ENCODE measurements at places on chromosomes 1 and 21.
A peak's percentile ranks its signal among the peaks of the same experiment; 100 is the strongest.

DNA sequence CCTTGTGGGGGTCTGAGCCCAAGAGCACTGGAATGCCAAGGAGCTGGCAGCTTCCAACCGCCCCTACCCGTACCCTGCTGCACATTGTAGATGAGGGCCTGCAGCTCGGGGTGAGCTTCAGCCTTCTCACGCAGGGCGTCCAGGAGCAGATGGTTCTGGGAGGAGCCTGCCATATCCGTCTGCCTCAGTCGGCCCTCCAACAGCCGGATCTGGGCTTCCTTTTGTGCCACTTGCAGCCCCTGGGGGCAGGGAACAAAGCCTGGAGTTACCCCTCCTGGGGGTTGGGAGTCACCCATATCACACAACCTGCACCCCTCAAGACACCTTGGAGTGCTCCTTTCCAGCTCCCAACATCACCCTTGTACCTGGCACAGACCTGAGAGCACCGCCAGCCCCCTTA is 34.8 kb downstream of the KIF21B start:
- no peak overlapping the region for H3K4me3 ChIP-seq
- no peaks in the 10 kb centered on the region for H3K4me1 ChIP-seq
- DNase-seq = no peak
- H3K36me3 ChIP-seq = no peaks in the 10 kb centered on the region
- H3K27me3 ChIP-seq = no peaks in the 10 kb centered on the region

DNA sequence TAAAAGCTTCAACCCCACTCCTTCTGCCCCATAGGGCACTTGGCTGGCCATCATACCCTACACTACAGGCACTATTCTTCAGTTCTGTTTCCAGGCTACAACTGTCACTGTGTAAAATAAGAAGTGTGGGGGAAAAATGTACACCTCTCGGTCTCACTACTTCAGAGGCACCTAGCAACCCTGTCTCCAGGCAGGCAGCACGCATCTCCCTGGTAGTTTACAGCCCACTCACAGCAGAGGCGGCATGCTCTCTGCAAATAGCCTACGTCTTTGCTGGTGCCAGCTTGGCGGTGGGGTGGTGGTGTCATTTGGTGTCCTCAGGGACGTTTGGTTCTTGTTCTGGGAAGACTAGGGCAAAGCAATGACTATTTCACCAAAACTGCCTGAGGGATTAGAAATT is 48.2 kb upstream of the BTG3 start:
- no peaks in the 10 kb centered on the region for H3K27me3 ChIP-seq
- H3K4me3 ChIP-seq = no peak overlapping the region
- H3K27ac ChIP-seq = no peak overlapping the region
- H3K36me3 ChIP-seq = no peaks in the 10 kb centered on the region
- no peaks in the 10 kb centered on the region for H3K4me1 ChIP-seq

DNA sequence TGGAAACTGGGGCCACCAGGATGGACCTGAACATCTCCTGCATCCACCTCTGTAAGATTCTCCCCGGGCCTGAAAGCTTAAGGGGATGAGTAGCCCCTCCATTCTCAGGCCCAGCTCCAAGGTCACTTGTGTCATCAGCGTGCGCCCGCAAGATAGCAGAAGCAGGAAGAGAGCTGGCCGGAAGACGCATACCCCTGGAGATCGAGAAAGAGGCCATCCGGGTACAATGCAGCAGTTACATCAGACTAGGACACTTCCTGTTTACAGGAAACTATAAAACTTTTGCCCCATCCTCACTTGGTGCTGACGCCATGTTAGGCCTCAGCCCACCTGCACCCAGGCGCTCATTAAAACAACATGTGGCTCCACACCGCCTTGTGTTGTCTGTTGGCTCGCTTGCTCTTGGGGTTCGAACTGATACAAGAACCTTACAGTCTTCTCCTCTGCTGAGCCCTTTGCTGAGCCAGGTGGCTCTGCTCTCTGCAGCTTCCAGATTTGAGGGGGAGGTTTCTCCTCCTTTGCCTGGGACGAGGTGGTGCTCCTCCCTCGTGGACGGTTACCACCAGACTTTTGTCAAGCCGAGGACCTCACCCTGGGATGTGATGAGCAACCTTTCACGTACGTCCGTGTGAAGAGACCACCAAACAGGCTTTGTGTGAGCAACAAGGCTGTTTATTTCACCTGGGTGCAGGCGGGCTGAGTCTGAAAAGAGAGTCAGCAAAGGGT is 277.5 kb upstream of the C1orf174 start:
- H3K4me1 ChIP-seq = no peaks in the 10 kb centered on the region
- DNase-seq = no peak
- no peaks in the 10 kb centered on the region for H3K36me3 ChIP-seq

- no peak overlapping the region for H3K27ac ChIP-seq
- H3K27me3 ChIP-seq = no peaks in the 10 kb centered on the region
- no peaks in the 10 kb centered on the region for H3K4me1 ChIP-seq
Observed at GRCh38 chr1:217196616-217197015, 434.3 kb downstream of the GPATCH2 start.

DNA sequence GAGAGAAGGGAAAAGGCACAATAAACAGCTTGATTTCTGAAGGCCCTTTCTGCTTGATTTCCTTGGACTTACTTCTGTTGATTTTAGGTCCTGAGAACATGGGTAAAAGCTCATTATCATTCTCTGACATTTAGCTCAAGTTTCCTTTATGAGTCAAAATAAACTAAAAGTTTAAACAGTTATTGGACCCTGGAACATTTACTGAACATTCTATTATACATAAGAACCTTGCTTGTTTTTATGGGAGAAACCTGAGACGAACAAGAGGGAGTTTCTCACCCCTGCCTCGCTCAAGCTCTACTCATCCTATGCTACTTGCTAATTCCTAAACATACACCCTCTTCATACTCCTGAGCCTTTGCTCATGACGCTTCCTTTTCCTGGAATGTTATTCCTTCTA is 538.3 kb upstream of the PKN2 start:
- H3K27me3 ChIP-seq = no peaks in the 10 kb centered on the region
- no peak overlapping the region for H3K4me3 ChIP-seq
- no peaks in the 10 kb centered on the region for H3K4me1 ChIP-seq
- H3K27ac ChIP-seq = no peak overlapping the region
- H3K36me3 ChIP-seq = no peaks in the 10 kb centered on the region

DNA sequence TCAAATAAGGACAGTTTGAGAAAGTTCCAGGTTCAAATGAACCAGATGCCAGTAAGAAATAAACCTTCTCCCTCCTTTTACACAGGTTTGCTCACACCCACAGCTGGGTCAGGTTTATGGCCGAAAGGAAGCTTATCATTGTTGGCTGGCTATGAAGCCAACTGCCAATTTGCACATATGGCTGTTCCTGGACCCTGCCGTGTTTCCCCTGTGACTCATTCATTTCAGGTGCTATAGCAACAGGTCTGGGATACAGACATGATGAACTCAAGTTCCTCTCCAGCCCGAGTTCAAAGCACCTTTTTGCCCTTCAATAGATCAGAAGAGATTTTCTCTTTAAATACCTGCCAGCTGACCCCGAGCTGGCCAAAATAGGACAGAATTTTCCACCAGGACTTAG is 134.4 kb upstream of the SMYD2 start:
- H3K27ac ChIP-seq = no peak overlapping the region
- no peaks in the 10 kb centered on the region for H3K36me3 ChIP-seq
- DNase-seq = no peak
- H3K4me1 ChIP-seq = no peaks in the 10 kb centered on the region
- H3K27me3 ChIP-seq = no peaks in the 10 kb centered on the region

DNA sequence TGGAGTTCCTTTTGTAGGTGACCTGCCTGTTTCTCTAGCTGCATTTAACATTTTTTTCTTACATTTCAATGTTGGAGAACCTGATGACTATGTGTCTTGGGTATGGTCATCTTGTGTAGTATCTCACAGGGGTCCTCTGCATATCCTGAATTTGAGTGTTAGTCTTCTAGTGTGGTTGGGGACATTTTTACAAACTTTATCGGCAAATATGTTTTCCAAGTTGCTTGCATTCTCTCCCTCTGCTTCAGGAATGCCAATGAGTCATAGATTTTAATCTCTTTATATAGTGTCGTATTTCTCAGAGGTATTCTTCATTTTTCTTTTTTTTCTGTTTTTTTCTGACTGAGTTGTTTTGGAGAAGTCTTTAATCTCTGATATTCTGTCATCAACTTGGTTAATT is 684.0 kb downstream of the NCAM2 start:
- H3K27ac ChIP-seq = no peak overlapping the region
- no peak for DNase-seq
- H3K36me3 ChIP-seq = no peaks in the 10 kb centered on the region
- no peaks in the 10 kb centered on the region for H3K27me3 ChIP-seq
- no peaks in the 10 kb centered on the region for H3K4me1 ChIP-seq

DNA sequence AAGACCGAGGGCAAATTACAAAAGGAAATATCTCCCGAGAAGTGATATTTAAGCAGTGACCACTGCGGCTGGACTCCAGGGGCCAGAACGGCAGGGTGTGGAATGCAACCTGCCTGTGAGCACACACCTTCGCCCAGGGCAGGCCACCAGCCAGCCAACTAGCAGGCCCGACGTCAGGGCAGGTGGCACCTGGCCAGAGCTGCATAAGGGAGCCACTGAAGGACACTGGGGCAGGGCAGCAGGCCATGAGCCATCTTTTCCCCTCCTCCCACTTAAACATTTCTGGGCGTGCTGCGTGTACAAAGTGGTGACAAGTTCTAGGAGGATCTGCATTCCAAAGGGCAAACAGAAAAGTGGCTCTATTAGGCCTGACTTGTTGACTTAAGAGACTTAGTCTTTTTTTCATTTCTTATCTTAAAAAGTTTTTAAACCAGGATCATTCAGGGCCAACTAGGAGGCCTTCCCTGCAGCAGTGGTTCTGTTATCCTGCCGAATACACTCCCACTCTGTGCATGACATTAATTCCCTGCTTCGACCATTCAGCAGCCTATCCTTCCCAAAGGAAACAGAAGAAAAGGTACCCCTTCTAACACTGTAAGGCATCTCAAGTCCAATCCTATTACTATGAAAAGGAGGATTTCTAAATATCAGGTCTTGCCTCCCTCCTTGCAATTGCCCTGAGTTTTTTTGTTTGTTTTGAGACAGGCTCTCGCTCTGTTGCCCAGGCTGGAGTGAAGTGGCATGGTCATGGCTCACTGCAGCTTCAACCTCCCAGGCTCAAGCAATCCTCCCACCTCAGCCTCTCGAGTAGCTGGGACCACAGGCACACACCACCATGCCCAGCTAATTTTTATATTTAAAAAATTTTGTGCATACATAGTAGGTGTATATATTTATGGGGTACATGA is 96.3 kb downstream of the BCAR3 start:
- peak overlapping the region; percentile 89 for H3K27ac ChIP-seq
- H3K4me3 ChIP-seq = peak overlapping the region; percentile 15
- H3K4me1 ChIP-seq = no peaks in the 10 kb centered on the region

Measured in breast epithelium (tissue), 4 donors.